ENCODE measurements at places on chromosomes 5 and 9.

DNA sequence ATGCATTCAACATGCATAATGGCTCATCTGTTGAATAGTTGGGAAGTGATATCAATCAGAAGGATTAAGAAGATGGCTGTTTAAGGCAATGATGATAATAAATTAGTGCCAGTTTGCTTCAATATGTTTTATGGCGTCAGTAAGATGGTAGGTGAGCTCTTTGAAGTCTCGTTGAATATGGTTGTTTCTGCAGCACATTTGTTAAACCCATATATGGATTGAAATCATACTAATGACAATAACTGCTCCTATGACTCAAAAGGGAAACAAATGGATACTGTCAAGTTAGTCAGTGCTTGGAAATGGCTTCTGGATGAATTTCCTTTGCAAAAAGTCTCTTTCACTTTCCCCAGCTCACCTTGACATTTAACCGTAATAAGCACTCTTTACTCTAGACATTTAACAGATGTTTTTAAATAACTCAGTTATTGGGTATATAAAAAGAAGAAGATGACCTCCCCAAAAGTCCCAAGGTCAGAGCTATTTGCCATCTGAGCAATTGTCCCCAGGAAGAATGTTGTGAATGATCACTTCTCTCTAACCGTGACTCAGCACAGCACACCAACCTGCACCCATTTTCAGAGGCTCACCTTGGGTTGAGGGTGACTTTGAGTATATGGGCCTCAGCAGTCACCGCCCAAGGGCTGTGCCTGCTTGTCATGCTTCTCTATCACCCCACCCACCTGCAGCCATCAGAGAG lies 133.4 kb downstream of the GRIA1 start:
- no peak for DNase-seq

GRCh38 chr9:87211669-87212068 lies 264.4 kb upstream of the GAS1 start:
- no peak for DNase-seq

DNA sequence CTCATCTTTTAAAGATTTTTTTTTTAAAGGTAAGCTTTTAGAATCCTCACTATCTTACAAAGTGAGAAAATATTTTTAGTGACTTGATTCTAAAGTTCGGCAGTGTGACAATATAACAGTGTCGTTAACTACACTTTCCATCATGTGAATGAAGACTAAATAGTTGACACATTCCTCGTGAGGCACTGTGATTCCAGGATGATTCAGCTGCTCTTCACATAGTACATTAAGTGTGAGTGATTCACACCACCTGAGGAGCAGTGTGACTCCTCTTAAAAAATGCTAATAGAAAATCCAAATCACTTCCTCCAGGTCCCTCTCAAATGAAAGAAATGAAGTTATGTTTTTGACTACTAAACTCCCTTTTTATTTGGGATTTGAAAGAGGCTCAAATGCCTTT lies 589.5 kb downstream of the GABRG2 start:
- no peak for DNase-seq

DNA sequence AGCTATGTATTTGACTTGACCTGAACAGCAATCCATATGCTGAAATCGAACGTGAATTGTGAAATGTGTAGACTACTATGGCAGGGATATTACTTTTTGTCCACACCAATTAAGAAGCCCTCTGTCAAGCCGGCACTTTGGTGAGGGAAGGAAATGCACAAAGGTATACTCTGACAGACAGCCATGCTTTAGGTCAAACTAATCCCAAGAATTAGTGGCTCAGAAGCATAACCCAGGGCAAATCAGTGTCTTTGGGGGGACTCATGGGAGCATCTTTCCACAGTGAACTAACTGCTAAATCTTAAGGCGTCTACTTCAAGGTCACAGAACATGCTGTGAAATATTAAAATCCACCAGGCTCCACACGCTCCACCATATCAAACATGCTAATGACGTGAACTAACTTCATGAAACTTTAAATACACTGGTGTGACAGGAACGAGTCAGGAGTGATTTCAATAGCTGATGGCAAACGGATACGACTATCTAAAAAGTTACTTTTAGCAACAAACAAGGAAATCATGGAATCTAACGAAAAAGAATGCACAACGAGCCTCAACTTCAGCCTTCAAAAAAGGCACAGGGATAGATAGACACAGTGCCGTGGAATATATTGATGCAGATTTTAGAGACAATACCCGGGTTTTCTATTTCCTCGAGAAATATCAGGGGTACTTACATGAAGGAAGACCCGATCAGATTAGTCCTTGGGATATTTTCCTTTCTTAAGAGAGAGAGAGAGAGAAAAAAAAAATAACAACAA lies 527 bp downstream of the MEF2C start:
- no peak for DNase-seq

- no peak for DNase-seq
Observed at GRCh38 chr5:54457094-54457862, 1.8 kb downstream of the HSPB3 start.

DNA sequence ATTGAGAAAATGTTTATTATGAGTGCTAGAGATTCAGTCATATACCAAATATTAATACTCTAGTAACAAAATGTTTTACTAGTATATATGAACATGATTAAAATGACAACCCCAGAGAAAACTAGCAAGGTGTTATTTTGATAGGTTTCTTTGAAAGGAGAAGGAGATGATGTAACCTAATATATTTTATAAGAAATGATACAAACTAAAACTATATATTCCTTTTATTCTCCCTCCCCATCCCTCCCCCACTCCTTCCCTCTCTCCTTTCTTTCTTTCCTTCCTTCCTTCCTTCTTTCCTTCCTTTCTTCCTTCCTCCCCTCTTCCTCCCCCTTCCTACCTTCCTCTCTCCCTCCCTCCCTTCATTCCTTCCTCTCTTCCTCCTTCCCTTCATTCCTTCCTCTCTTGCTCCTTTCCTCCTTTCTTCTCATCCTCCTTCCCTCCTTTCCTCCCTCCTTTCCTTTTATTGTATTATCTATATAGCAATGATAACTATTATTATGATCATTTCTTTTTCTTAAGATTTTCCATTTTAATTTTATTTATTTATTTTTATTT lies 215.3 kb upstream of the MEF2C start:
- no peak for DNase-seq

- DNase-seq: no peak
Observed at GRCh38 chr9:123861086-123861755, 68.7 kb downstream of the DENND1A start.

- DNase-seq: no peak
Observed at GRCh38 chr5:76688836-76689235, 27.1 kb upstream of the F2R start.

- DNase-seq: no peak
Observed at GRCh38 chr5:160693831-160694465, 158.1 kb downstream of the ATP10B start.
